ENCODE measurements at places on chromosomes 3 and 15.

GRCh38 chr3:151835751-151836525 lies 22.0 kb downstream of the AADAC start:
- no peak for DNase-seq

DNA sequence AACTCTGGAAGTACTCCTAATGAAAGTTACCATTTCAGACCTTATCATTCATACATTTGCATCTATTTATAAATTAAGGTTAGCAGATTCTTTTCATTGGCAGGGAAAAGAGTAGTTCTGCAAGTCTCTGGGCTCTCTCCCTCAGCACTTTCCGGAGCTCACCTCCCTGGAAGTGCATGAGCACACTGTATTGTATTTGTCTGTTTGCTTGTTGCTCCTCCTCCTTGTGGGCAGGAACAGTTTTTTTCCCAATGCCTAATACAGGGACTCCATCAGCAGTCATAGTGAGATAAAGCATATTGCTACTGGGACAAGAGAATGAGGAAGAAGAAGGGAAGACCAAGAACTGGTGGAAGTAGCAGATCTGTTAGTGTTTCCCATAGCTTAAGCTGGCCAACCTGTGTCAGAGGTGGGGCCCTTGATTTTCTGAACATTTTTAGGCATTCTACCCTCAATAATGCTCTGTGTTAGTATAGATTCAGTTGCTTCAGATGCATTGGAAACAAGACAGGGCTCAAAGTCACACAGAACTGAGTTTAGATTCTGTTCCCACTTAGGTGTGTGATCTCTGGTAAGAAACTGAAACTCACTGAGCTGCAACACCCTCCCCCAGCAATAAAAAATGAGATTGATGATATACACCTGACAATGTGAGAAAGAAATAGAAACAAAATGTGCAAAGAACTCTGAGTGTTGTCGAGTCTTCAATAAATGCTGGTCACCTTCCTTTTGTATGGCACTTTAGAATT lies 407.8 kb downstream of the TUSC7 start:
- no peak for DNase-seq

DNA sequence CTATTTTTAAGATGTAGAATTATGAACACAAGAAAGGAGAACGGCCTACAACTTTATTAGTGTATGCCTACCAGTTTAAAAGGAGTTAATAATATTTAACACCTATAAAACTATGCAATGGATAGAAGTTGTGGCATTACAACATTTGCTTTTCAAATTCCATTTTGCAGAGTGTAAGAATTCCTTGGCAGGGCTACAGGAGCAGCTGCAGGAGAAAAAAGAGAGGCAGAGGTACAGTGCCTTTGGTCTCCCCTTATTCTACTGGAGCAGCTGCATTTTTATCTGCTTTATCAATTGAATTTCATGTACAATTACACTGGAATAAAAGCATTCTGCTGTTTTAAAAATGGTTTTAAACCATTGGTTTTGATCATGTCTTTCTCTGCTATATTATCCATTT lies 145.7 kb upstream of the KCNH8 start:
- no peak for DNase-seq

DNA sequence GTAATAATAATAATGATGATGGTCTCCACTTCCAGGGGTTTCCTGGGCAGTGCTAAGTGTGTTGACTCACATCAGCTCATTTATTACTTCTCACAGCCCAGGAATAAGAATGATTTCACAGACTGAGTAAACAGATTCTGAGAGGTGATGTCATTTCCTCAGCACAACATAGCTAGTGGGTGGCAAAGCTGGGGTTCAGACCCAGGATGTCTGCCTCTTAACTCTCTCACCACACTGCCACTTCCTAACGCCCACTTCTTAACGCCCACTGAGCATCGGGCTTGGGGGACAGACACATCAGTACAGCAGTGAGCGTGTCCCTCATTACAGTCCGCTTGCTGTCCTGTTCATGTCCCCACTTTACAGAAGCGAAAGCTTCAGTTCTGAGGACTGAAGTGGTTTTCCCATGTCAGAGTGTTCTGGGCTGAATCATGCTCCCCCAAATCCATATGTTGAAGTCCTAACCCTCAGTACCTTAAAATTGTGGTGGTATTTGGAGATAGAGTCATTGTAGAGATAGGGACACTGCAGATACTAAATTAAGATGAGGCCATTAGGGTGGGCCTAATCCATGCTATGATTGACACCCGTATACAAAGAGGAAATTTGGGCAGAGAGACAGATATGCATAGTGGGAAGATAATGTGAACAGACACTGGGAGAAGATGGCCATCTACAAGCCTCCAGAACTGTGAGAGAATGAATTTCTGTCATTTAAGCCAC lies 68.0 kb downstream of the ATP2B2 start:
- peak; percentile 74 for DNase-seq

GRCh38 chr15:65723876-65724275 lies 68.2 kb downstream of the DENND4A start:
- DNase-seq, result no peak

DNA sequence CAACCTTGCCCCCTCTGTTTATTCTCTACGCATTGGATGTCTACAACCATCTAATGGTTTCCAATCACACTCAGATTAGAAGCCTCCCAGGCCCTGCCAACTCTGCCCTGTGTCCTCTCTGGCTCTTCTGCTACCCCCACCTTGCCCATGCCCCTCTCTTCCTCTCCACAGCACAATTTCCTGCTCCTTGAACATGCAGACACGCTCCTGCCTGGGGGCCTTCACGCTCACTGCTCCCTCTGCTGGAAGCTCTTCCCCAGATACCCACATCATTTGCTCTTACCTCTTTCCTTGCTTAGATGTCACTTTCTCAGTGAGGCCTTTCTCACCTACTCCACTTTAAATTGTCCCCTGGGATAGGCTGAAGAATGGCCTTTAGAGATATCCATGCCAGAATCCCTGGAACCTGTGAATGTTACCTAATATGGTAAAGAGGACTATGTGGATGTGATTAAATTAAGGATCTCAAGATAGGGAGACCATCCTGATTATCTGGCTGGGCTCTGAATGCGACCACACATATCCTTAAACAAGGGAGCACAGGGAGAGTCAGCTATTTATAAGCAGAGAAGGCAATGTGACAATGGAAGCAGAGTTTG lies 9.9 kb downstream of the KY start:
- DNase-seq, result no peak

DNA sequence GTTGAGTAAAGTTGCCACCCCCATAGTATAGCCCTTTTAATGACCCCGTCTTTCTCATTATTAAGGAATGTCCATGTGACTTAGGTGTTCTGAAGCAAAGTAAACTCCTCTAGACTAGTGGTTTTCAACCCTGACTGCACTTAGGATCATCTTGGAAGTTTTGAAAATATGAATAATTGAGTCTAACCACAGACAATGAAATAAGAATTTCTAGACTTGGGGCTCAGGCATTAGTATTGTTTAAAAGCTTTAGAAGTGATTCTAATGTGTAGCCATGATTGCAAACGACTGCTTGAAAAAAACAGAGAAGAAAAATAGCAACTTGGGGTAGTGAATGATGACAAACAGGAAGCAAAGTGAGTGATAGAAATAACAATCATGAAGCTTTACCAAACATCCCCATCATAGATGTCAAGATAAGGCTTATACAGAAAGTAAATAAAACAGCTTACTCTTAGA lies 35.0 kb downstream of the ALCAM start:
- DNase-seq, result no peak

DNA sequence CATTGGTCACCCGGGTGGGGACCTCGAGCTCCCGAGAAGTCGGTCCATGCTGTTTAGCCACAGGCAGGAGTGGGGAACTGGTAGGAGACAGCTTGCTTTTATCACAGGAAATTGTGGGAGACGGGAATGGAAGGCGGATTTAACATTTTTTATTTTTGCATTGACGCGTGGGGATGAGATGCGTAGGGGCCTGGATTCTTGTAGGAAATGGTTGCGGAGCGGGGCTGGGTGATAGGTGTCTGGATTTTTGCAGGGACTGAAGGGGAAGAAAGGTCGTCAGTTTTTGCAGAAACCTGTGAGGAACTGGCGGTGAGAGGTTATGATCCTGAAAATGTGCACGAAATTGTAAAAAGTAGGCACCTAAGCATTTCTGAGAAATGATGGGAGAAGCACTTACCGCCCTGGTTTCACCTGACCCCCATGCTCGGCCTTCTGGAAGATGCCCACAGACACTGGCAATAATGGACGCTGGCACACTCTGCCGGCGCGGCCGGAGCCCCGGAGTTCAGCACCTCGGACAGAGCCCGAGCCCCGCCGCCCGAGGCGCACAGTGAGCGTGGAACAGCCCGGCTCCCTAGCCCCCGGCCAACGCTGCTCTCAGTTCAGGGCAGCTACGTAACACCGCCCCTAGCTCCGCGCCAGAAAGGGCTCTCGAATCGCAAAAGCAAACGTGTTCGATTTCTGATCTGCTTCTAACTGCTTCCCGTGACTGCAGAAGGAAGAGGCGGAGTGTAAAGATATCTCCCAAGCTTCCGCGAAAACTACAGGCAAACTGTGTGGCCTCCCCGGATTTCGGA lies 928 bp downstream of the ANKRD34C start:
- peak; percentile 21 for DNase-seq

DNA sequence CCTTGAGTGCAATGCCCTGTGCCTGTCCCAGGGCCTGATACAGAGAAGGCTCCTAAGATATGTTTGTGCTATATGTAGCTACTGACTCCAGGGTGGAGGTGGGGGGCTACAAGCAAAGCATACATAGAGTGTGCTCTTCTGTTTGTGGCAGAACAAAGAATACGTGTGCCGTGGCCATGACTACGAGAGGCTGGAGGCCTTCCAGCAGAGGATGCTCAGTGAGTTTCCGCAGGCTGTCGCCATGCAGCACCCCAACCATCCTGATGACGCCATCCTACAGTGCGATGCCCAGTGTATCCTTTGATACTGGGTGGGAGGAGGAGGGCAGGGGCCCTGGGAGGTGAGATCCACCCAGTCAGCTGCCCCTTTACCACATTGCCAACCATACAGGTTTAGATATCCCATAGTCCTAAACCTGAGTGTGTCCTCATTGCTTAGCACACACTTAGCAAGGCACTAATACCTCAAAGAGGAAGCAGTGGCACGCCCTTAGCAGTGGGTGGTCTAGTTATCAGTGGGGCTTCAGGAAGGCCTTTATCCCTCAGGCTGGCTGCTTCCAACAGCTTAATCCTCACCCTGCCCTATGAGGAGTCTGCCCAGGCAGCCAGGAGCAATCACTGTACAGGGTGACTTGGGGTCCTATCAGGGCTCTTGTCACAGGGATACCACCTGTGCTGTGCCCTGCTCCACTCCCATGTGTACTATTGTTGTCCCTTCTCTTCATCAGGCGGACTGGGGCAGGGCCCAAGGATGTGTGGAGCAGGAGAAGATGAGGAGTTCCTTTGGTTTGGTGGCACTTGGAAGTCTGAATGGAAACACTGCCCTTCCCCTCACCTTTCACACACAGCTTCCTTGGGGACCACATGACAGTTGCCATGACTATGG lies 30.1 kb upstream of the MANF start:
- no peak for DNase-seq

- DNase-seq, result no peak
These were observed 36.8 kb downstream of the PFN2 start for GRCh38 chr3:149933858-149934257.

DNA sequence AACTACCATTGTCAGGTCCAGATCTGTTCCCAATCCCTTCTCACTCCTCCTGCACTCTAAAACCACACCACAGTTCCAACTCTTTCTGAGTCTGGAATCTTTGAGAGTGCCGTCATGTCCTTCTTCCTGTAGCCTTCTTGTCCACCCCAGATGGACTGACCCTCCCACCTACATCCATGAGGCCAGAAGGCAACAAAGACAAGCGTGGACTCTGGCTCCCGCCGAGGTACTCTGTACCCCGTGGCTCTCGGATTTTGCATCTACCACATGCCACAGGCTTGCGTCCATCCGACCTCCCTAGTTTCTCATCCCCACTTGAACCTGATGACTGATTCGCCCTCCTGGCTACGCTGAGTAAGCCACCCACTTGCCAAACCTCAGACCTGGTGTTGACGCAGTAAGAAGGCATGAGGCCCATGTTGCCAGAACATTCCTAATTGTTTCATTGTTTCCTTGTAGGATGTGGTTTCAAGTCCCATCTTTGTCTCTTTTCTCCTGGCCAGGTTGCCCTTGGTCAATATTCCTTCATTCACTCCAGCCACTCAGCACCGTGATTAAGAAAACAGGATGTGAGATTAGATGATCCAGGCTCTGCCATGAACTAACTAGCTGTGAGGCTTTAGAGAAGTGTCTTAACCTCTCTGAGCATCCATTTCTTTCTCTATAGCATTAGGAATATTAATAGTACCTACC lies 1.1 kb upstream of the ZBTB38 start:
- no peak for DNase-seq

- DNase-seq, result no peak
These were observed 16.8 kb upstream of the PLA2G4E start for GRCh38 chr15:42037656-42038055.

DNA sequence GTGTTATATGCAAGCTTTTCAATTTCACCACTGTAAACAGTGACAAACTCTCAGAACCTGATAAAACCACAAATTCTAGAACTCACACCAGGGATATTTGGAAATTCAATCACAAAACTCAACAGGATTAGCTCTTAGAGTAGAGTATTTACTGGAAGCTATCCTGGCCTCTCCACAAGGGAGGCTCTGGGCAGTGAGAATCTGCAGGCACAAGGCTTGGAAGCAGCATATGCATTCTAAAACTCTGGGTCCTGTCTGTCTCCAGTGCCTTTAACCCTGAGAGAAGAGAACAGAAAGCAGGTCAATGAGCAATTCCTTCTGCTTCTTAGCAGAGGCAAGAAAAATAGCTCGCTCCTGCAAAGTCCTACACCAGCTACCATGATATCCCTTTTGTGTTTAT lies 23.4 kb downstream of the PLSCR4 start:
- no peak for DNase-seq

DNA sequence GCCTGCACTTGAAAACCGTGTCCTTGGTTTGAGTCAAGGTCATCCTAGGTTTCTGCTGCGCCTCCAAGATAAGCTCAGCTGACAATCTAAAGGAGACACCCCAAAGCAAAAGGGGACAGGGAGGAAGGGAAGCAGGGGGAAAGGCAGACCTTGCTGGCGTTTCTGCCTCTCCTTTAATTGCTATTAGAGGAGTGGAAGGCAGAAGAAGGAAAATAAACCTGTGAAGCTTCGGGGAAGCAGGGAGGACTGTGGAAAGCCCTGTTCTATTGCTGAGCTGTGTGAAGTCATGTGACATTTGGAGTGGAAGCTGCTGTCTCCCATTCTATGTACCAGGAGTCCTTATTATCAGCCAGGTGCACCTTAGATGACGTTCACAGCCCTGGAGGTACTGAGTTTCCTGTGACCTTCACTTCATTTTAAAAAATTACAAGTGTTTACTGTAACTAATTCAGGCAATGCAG lies 21.5 kb upstream of the CHD2 start:
- no peak for DNase-seq
